Right cardiac atrium (tissue), 5 donors: ENCODE measurements at places on chromosomes 4 and X. TPM values are rescaled to one million over a fixed set of nuclear protein-coding genes. Genes with fewer than 3 reads are reported as not detected.
A peak's percentile ranks its signal among the peaks of the same experiment; 100 is the strongest.

DNA sequence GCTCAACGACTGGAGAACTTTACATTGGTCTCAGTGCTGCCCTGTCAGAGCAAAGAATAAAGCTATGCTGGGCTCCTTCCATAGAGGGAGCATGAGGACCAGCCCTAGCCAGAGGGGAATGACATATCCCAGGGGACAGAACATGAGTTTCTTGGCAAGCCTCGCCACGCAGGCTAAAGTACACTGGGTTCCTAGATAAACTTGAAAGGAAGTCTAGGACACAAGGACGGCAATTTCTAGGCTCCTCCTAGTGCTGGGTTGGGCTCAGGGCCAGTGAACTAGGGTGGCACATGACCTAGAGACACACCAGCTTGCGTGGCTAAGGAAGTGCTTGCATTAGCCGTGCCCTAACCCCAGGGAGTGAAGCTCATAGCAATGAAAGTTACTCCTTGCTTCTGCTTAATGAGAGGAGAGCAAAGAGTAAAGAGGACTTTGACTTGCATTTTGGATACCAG, 141.0 kb downstream of the MAB21L2 start:
- peak; percentile 92 for DNase-seq

GRCh38 chr4:47390428-47391125, 72.9 kb downstream of the COMMD8 start:
- no peak for DNase-seq

FGG gene
- total RNA-seq: 1.8 TPM

CRMP1 gene
- total RNA-seq: 1.0 TPM

ZNF185 gene
- total RNA-seq: 1.4 TPM

DNA sequence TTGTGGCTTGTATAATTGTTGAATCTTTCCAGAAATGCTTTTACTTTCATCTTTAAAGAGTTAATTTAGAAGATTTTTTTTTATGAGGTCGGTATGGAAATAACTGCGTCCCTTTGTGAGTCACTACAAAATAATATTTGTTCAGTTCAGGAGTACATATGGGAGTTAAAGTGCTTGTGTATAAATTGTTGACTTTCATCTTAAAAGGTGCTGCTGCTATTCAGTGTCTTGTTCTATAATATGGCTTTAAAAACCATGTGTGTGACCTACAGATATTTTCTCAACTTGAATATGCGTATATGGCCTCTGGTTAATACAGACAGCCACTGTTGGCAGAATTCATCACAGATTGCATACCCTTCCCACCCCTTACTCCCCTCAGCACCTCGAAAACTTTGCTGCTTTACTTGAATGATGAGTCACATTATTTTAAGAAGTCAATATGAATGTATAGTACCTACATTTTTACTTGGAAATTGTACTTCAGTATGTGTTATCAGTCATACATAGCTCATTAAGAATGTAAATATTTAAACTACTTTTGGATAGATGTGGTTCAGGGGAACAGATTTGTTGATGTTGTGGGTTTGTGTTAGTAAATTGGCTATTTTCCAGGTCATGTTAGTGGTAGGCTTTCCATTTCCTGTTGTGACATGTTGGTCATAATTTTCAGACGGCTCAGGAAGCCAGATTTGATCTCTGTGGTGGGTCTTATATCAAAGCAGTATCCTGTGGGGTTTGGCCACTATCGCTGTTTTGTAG, 1.5 kb downstream of the CLCN3 start:
- DNase-seq: no peak

GRCh38 chr4:140706276-140706625, 49.9 kb downstream of the TBC1D9 start:
- DNase-seq: no peak

TMPRSS11B gene
- not detected for total RNA-seq

- no peak for DNase-seq
Measured at GRCh38 chr4:17090063-17090462, 191.6 kb upstream of the LDB2 start.

TLR3 gene
- total RNA-seq: 4.9 TPM

- DNase-seq: no peak
Measured at GRCh38 chr4:54877006-54877405, 219.2 kb downstream of the KIT start.

HAUS7 gene
- 14.5 TPM for total RNA-seq
